ENCODE measurements at places on chromosomes 3 and 15.

DNA sequence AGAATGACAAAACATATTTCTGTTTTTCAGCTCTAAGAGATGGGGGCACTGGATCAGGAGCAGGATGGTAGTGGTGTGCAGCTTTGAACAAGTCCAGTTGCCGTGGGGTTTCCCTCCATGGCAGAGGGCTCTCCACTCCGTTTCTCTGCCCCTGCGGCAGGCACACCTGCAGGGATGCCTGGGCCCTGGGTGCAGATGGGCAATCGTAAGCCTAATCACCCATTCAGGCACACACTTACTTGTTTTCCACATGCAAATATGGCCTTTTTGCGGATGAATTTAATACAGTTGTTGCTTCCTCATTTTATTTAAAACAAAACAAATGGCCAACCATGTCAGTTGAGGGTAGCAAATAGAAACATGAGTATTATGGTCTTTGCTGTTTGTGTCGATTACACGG, 85.1 kb downstream of the LPP start:
- DNase-seq: no peak

- no peak for DNase-seq
These were observed 51.8 kb upstream of the FURIN start for GRCh38 chr15:90816401-90817116.

- DNase-seq: no peak
These were observed 665.3 kb downstream of the FHIT start for GRCh38 chr3:60585918-60586317.

DNA sequence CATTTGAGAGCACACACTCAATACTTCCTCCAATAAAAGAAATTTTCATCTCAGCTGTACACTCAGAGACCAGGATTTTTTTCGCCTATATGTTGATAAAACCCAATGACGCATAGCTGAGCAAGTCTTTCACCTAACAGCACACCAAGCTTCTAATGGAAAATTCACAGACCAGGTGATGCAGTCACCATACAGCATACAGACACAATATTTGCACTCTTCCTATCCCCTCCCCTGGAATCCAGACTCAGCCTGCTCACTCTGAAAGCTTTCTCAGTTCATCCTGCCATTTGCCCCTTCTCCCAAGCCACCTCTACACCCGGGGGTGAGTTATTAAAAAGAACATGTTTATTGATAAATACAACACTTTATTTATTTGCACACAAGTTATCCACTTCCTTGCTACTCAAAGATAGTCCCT, 1.7 kb downstream of the TBC1D5 start:
- no peak for DNase-seq

DNA sequence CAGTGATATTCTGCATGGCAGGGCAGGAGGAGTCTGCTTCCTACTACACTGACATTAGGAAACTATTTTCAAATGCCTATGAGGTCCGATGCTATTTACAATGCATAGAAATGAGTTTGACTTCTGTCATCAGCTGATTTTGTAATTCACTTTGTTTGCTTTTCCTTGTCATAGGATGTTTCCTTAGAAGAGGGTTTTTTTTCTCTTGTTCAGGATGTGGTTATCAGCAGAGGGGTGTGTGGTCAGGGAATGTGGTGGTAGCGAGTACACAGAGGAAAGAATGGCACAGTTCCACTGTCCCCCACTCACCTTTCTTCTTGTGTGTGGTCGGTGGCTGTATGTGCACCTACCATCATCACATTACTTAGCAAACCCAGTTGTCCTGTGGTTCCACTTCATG, 231.5 kb downstream of the LRTM1 start:
- DNase-seq: no peak

DNA sequence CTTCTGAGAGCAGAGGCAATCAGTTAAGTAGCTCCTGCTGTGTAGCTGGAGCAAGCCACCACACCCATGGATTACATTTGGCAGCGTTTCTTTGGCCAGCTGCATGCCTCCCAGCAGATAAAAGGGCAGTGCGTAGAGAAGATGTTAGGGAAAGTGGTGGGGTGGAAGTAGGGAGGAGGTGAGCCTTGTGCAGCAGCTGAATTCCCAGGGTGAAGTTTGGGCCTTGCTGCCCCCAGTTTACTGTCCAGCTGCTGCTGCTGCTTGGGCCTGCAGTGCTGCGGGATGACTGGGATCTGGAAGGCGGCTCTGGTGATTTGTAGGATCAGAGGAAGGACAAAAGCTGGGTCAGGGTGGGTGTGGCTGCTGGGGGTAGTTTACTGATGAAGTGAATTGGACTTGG, 318.7 kb upstream of the C2CD4B start:
- no peak for DNase-seq

DNA sequence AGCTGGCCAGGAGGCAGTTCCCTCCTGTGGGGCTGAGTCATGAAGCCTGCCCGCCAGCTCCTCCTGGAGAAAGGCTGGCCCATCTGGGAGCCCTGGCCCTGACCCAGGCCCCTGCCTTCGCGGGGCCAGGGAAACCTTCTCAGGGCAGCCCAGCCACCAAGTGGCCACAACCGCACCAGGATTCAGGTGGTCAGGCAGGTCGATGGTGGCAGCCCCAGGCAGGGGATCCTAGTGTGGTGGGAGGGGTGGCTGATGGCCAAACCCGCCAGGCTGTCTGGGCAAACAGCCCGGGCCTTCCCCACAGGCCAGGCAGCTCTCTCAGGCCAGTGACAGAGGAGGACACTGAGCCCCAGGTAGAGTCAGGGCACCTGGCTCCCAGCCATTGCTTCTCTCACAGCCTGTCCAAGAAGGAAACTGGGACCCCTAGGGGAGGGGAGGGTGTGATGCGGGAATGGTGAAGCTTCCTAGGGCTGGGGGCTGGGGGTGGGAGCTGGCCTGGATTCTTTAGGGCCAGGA, 1.2 kb downstream of the TWF2 start:
- DNase-seq: peak; percentile 31

- no peak for DNase-seq
These were observed 8.9 kb downstream of the ICE2 start for GRCh38 chr15:60469893-60470641.

GRCh38 chr15:81275711-81276392, 48.1 kb downstream of the STARD5 start:
- no peak for DNase-seq

- no peak for DNase-seq
These were observed 79.0 kb downstream of the NEDD4 start for GRCh38 chr15:55914446-55914845.

DNA sequence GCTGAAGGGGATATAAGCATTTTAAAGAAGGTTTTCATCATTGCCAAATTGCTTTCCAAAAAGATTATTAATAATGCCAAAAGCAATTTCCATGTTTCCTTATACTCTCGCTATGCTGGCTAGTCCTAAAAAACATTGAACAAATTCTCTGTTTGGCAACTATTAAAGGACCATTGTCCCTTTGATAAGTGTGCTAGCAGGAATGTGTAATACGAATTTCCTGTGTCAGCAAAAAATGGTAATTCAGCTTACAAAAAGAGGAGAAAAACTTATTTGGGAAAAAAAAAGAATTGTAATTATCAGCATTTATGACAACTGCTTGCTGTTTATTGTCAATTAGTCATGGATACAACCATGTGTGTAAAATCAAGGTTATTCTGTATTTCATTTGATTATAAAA, 138.6 kb downstream of the TBL1XR1 start:
- no peak for DNase-seq

DNA sequence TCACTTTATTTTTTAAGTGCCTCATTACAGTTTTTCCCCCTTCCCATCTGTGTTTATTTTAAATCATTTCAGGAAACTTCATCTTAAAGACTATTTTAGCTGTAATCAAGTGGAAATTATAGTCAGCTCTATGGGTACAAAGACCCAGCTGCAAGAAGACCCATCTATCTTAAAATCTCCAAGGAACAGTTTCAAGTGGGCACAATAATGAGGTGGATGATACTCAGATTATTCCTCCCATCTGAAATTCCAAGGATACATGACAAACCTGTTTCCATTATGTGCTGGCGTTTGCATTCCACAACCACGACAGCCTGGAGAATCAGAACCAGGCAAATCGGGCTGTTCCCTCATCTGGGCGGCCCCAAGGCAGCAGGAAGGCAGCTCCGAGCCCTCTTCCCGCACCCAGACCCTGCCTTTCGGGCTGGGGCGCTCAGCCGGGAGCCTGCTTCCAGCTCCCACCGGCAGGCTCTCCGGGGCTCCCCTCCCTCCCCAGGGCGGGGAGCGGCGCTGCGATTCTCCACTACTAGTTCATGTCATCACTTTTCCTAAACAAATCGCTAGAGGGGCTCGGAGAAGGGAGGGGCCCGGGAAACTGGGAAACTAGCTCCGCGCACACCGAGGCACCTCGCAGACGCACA, at the start of gene MGLL:
Gene MGLL (minus strand): TSS at position 475 of the 641 bp plus-strand sequence. CDS start 197 bp downstream, at position 278.
- no peak for DNase-seq

DNA sequence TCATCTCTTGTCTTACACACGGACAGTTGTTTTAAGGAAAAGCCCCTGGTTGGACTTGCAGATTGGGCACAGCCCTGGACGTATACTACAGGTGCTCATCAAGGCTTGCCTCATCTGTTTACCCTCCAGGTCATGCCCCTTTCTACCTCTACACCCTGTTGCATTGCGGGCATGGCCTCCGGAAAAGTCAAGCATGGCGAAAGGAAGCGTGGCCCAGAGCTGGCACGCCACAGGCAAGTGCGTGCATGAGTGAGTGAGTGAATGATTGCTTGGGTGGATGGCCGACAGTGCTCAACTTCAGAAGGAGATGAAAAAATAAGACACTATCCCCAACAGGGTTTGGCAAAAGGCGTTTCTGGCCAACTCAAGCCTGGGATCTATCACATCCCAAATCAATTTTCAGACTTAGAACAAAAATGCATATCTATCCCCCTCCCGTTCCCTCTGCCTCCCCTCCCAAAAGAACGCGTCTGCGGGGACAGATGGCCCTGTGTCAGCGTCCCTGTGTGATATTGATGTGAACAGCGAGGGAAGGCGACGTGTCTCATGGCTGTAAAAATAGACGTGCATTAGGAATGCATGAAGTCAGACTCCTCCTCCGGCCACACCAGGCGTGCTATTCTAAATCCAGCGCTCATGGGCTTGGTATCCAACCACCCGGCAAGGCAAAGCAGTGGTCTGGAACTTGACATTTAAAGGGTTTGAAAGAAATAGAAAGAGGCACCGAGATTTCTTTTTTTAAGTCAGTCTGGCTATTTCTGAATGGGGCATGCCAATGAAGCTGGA, 96.0 kb downstream of the RPLP1 start:
- DNase-seq: no peak

DNA sequence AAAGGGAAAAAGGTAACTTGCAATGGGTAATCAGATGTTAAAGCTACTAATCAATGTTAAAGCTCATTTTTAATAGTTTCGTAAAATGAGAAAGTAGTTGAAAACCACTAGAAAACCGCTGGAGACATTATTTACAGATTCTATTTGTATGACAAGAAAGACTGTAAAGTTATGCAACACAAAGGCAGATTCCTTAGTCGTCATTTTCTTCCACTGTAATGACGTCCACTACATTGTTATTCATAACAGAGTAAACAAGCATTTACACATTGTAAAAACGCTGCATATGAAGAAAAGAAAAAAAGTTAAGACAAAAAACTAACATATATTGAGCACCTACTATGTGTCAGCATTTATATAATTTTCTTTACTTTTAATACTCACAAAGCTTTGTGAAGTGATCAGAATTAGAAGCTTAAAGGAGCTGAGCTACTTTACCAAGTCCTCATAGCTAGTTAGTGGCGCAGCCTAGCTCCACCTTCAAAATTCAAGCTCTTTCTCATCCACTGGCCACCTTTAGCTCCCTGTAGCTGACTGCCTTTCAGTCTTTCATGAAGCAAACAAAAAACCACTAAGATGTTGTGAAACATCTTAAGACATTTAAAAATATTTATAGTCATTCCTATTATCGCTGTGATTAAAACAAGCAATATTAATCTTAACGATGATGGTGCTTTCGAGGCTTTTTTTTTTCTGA, 100.1 kb upstream of the CDIN1 start:
- no peak for DNase-seq

GRCh38 chr3:46934498-46935167, 41.9 kb downstream of the CCDC12 start:
- DNase-seq: no peak

DNA sequence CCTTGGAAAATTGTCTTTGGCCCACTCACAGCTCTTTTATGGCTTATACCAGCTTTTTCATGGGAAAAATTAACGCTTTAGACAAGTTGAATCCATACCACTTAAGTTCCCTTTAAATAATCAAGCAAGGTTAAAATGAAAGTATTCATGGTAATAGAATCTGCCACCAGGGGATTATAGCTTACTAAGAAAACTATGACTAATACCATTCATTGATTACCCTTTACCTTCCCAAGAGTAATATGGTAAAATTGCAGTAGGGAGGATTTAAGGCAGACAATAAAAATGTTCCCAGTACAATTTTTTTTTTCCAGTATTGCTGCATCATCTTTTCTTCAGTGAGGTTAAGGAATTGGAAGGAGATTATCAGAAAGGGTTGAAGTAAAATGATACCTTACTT, 641.1 kb upstream of the NAALADL2 start:
- no peak for DNase-seq

DNA sequence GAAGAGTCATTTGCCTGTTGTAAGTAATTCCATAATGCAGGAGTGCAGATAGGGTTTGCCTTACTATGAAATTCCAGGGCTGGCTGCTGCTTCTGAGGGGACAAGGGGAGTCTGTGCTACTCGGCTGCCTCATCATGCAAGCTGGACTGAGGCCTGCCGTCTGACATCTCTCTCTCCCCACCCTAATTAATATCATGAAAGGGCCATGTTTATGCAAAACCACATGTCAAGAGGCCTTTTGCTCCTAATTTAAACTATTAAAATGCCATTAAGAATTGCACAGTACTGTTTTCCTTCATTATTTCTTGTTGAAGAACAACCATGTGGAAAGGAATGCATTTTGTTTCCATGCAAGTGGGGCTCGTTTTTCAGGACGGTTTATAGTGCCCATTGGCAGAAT, 26.3 kb downstream of the CHST2 start:
- DNase-seq: no peak

DNA sequence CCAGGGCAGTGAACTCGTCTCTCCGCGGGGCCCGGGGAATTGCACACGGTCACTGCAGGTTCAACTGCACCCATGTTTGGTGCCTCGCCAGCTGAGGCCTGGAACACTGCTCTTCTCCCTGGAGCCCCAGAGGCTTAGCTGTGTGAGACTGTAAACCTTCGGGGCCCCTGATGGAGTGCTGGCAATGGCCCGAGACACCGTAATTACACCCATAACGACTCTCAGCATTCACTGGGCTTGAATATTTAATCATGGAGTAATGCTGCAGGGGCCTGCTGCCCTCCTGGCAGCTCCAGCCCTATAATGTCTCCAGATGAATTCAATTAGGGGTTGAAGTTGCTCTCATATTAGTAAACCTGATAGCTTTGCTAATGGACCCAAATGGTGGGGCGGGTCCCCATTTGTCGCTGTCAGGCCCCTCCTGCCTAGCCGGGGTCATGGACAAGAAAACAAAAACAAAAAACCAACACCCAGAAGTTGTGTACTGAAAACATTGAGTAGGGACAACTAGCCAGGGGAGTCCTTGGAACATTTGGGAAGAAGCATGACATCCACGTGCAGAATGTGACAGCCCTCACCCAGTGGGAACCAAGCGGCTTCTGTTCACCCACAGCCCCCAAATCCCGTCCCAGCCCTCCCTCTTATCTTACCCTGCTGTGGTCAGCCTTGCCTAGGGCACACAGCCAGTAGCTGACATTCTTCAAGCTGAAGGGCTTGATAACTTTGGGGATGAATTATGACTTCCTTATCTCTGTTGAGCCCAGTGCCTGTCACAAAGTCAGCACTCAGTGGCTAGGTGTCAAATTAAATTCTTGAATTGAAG, 74.3 kb upstream of the SCN5A start:
- DNase-seq: no peak

- no peak for DNase-seq
These were observed 571.6 kb upstream of the CCDC54 start for GRCh38 chr3:106805625-106806024.

GRCh38 chr3:100992231-100993012, 799 bp downstream of the ABI3BP start:
- no peak for DNase-seq
